ENCODE measurements at places on chromosomes 3 and 15.

GRCh38 chr3:10249833-10250232, 1.6 kb downstream of the TATDN2 start:
- no peak for DNase-seq

GRCh38 chr15:40875991-40876730, 2.1 kb upstream of the RHOV start:
- no peak for DNase-seq

- DNase-seq = no peak
Observed at GRCh38 chr3:124118397-124118796, 126.5 kb upstream of the ROPN1 start.

GRCh38 chr3:53081318-53081717, 35.4 kb upstream of the SFMBT1 start:
- peak; percentile 25 for DNase-seq

- DNase-seq = peak; percentile 83
Observed at GRCh38 chr3:130609166-130609979, 92.4 kb downstream of the COL6A6 start.

DNA sequence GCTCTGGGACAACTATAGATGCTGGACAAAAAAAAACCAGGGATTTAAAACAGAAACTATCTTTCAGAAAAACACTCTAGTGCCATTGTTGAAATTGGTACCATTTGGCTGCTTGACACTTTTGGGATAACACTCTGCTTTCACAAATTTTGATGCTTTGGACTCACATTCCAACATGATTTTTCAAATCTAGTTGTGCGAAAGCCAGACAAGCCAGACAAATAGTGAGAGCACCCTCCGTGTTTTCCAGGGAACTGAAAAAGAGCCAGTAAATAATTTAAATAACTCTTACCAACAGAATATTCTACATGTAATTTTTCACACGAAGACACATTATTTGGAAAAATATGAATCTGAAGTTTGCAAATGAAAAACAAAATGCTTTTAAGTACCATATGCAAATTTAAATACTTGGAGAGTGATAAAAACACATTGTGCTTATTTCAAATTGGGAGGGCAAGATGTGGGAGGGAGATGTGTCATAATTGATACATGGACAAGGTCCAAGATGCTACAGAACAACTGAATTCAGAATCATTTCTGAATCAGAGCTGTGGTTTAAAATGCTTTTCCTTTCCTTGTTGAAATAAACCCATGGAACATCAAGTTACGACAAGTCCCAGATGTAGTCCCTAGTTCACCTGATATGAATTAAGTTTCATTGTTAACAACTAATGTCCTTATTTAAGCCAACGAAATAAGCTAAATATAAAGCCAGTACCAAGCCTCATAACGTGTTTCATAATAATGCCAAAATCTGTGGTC, 144.2 kb upstream of the SOX2 start:
- no peak for DNase-seq

DNA sequence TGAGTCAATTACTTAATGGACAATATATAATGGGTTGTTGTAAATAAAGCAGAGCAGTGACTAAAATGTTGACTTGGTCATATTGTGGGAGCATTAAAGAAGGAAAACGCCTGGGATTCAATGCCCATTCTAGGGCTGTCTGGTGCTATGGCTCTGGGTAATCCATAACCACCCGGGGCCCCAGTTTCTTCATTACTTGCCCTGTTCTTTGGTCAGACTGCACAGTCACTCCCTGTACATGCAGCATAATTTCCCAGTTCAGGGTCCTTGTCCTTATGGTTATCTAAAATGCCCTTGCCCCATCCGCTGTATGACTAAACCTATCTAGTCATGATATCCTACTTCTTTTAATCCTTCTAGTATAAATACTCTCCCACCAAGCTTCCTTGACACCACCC, 27.5 kb upstream of the DENND4A start:
- no peak for DNase-seq

- no peak for DNase-seq
Observed at GRCh38 chr3:11818033-11818432, 28.7 kb downstream of the TAMM41 start.

GRCh38 chr15:30033763-30034162, 49.0 kb upstream of the GOLGA8J start:
- no peak for DNase-seq

- no peak for DNase-seq
Observed at GRCh38 chr15:60154764-60155325, 150.7 kb downstream of the FOXB1 start.

DNA sequence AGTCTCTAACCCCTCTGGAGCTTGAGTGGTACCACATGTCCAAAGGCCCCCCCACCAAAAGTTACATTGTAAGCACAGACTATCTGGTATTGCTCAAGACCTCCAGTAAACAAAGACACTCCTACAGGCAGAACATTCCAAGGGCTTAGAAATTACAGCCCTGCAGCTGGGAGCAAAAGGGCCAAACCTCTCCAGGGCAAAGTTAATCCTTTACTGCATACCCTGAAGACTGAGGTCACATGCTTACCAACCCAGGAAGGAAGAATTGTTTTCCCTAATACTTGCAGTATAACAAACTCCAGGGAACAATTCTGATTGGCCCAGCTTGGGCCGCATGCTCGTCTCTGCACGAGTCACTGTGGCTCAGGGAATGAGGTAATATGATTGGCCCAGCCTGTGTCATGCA, 266.1 kb upstream of the NR2F2 start:
- no peak for DNase-seq

DNA sequence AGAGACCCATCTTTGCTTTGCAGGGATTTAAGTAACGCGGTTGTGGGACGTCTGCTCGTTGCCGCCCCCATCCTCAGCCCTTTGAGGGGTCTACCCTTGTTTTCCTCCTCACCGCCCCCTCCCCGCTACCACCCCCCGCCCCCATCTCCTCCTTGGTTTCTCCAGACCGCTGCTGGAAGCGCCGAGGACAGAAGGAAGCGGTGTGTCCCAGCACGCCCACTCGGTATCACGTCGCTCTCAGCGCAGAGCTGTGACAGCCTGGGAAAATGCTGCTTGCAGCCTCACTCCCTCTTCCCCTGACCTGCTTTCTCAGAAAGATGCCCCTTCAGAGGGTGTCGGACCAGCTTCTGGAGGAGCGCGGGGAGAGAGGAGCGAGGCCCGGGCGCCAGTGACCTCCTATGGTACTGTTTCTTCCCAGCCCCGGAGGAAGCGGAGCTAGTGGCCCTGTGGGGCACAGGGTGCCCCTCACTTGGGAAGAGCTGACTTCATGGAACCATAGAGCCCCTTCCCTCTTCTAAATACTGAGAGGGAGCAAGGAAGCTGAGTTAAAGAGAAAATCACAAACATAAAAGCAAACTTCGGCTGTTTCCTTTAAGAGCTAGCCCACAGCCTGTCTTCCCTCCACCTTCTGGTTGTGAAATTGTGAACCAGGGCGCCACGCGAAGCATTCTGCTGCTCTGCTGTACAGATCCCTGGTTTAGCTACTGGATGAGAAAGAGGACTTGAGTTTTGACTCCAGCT, 698 bp downstream of the IL1RAP start:
- DNase-seq = peak; percentile 87

DNA sequence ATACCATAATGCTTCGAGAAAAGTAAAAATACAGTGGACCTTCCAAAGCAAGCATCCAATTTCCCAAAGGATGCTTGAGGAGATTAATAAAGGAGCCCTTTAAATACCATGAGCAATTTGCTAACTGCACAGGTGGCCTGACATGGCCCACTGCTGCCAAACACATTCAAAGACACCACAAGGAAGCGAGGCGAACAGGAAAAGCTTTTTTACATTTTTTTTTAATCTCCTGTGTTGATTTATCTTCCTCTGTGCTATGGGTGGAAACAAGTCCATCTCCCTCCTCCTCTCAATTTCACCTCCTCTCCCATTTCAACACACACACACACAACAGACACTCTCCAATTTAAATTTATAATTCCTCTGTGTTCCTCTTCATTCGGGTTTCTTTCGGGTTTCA, 243.4 kb downstream of the IGSF11 start:
- DNase-seq = no peak

DNA sequence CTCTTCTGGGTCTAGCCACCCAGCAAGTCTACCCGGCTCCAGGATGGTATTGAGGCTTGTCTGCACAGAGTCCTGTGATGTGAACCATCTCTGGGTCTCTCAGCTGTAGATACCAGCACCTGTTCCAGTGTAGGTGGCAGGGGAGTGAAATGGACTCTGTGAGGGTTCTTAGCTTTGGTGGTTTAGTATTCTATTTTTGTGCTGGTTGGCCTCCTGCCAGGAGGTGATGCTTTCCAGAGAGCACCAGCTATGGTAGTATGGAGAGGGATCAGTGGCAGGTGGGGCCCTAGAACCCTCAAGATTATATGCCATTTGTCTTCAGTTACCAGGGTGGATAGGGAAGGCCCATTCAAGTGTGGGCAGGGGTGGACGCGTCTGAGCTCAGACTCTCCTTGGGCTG, 283.4 kb upstream of the LYSMD4 start:
- DNase-seq = no peak

GRCh38 chr3:101695779-101696372, 9.4 kb upstream of the RPL24 start:
- no peak for DNase-seq

DNA sequence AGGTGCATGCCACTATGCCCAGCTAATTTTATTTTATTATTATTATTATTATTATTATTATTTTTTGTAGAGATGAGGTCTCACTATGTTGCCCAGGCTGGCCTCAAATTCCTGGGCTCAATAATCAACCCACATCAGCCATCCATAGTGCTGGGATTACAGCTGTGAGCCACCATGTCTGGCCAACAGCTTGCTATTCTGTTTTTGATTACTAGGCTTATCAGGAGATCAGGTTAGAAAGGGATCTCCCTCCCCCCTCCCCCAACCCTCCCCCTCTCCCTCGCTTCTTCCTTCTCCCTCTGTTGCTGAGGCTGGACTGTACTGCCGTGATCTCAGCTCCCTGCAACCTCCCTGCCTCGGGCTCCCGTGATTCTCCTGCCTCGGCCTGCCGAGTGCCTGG, 8.6 kb downstream of the CLN6 start:
- peak; percentile 38 for DNase-seq

DNA sequence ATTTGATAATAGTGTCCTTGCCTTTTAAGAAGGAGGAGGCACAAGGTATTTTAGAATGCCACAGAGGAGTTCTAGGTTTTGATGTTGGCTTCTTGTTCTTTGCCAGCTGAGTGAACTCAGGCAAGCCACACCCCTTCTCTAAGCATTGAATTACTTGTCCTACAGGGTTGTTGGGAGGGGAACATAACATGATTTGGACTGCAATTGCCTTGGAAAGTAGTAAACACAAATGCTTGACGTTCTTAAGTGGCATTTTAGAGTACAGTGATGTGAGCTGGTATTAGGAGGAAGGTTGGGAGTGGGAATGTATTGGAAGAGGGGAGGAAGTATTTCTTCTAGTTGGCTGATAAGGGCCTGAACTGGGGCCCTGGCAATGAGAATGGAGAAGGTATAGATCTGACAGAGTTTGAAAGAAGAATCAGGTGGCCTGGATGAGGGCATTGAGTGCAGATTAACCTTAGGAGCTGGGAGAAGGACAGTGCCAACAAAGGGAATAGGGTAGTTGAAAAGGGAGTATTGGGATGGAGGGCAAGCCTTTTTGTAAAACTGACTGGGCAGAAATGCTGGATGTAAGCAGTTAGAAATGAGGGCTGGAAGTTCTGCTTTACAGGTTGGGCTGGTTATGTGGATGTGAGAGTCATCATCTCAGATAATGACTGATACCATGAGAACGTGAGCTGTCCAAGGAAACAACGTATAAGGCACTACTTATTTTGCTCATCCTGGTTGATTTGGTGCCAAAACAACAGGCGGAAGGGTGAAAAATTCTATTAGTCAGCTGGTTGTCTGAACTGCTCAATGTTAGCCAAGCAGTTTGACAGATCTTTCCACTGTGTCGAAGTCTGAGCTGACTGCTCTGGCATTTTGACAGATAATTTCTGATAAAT, 16.7 kb downstream of the KAT2B start:
- DNase-seq = no peak

- no peak for DNase-seq
Observed at GRCh38 chr3:71372911-71373637, 210.5 kb downstream of the FOXP1 start.

DNA sequence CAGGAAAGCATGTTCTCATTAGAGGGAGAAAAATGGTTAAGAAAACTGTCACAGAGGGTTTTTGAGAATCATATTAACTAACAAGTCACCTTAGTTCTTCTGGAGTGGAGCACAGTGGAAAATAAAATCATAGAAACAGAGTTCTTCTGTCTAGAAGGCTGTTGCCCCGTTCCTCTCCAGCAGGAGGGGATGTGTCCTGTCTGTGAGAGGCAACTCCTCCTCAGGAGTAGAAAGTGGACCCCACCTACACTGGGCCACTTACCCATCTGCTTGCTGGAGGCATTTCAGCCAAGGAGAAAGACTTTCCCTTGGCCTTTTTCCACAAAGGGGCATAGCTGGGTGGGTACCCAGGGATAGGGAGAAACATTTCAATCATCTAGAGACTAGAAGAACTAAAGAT, 106.6 kb downstream of the SSR3 start:
- no peak for DNase-seq

- no peak for DNase-seq
Observed at GRCh38 chr3:152438181-152438580, 169.5 kb downstream of the MBNL1 start.

DNA sequence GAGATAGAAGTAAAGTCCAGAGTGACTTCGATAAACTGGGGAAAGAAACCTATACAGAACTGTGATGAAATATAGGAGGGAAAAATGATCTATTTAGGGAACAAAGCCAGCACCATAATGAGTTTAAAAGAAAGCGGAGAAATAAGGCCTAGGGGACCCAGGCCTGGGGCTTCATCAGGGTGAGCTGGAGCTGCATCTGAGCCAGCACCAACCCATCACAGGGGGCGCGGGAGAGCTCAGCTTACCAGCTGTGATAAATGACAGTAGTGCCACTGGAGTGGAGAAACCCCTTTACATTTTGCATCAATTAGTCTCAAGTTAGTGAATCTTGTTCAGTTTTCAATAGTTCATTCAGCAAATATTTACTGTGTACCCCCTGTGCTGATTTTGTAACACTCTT, 21.3 kb downstream of the PODXL2 start:
- DNase-seq = peak; percentile 23

DNA sequence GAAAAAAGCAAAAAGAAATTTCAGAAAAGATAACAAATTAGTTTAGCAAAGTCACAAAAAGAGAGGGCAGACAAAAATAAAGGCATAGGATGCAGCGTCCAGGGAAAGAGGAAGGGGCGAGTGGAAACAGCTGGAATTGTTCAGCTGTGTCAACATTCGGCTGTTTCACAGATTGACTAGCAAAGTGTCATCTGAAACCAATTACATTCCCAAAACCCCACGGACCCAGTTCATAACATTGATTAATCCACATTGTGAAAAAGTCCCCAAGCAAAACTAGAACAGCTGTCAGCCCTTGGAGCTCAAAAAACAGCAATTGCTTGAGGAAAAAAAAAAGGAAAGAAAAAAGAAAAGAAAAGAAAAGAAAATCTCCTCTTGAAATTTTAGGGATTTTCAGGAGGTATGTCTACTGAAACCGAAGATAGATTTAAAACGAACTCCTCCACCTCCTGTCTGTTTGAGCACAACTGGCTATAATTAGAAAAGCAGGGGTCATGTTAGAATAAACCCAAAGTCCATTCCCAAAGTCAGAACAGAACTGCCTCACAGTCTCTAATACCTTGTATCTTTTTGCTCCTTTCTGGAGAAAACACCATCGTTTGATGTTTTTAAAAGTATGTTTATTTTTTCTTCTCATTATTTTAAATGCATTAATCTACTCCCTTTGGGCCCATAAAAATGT, 159.6 kb downstream of the RORA start:
- DNase-seq = no peak

GRCh38 chr3:171375666-171376595, 84.3 kb downstream of the TNIK start:
- no peak for DNase-seq

- DNase-seq = no peak
Observed at GRCh38 chr15:80974914-80975313, 14.7 kb downstream of the MESD start.
